Tibial nerve (tissue), 4 donors: ENCODE measurements at places on chromosomes 3 and 15. TPM values are rescaled to one million over a fixed set of nuclear protein-coding genes. Genes with fewer than 3 reads are reported as not detected.

DNA sequence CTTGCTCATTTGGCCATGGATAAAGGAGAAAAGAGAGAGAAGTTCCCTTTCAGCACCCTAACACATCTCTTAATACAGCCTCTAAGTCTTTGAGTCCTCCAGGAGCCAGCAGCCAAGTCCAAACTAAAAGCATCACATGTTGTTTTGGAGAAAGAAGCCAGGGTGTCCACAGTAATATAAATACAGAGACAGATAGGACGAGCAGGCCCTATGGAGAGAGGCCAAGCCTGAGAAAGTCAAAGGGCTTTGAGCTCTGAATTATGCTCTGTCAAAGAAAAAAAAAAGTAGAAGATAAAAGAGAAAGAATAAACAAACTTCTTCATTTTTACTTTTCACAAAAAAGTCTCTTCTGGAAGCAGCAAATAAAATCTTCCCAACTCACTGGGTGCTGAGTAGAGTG lies 92.4 kb upstream of the THBS1 start:
- no peak for DNase-seq
- no peaks in the 10 kb centered on the region for H3K36me3 ChIP-seq
- no peaks in the 10 kb centered on the region for H3K27me3 ChIP-seq
- peaks cover 12% of the 10 kb centered on the region for H3K4me1 ChIP-seq
- peak overlapping the region; percentile 71 for H3K27ac ChIP-seq

- H3K4me1 ChIP-seq, result no peaks in the 10 kb centered on the region
- DNase-seq, result no peak
- no peaks in the 10 kb centered on the region for H3K27me3 ChIP-seq
- H3K36me3 ChIP-seq, result peaks cover 98% of the 10 kb centered on the region
These were observed 14.1 kb downstream of the RNF123 start for GRCh38 chr3:49703443-49703927.

- H3K27ac ChIP-seq, result no peak overlapping the region
- no peak for DNase-seq
- no peaks in the 10 kb centered on the region for H3K4me1 ChIP-seq
- H3K36me3 ChIP-seq, result no peaks in the 10 kb centered on the region
- no peaks in the 10 kb centered on the region for H3K27me3 ChIP-seq
- H3K4me3 ChIP-seq, result no peak overlapping the region
These were observed 397.7 kb downstream of the MAGI1 start for GRCh38 chr3:65641045-65641444.

Gene SCAANT1
- total RNA-seq, result not detected

DNA sequence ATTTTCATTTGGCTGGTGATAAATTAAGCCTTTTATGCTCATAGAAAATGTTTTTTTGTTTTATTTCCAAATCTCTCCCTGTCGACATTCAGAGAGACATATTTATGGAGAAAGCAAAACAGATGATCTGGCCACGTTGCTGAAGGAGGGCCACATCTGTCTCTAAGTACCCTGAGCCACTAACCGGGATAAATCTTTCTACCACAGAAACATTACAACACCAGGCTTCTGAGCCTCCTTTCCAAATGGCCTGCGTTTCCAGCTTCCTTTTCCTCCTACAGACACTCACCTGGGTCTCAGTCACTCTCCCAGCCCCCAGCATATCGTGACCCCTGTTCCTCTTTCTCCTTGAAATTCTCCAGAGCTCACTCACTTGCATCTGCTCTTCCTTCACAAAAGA lies 161.0 kb downstream of the ARRDC4 start:
- H3K4me1 ChIP-seq, result no peaks in the 10 kb centered on the region
- no peaks in the 10 kb centered on the region for H3K36me3 ChIP-seq
